RPMI7951 (cell line): ENCODE measurements at places on chromosomes 3 and 15. TPM values are rescaled to one million over a fixed set of nuclear protein-coding genes. Genes with fewer than 3 reads are reported as not detected.

DNA sequence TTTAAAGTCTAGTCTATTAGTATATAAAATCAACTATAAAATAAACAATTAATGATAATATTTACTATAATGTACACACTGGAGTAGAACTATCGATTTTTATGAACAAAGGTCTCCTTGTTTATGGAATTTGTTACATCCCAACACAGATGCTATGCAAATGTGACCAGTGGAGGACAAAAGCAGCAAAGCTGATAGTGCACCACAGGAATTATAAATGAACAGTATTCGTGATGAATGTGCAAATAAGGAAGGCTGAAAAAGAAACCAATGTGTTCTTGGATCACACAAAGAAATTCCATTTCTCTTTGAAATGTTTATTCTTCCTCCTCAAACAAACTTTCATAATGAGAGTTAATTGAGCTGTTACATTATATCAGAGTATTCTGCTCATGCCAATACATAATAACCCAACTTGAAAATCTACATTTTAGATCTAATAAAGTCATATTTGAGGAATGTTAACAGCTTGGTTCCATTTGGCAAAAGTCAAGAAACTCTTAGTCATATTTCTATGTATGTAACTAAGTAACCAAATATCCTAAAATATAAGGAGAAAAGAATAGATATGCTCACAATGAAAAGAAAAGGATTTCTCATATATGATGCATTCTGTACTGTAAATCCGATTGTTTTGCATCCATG, 79.3 kb downstream of the NEK10 start:
- DNase-seq: no peak

- DNase-seq: no peak
These were observed 35.5 kb downstream of the ANKDD1A start for GRCh38 chr15:64947211-64947610.

DNA sequence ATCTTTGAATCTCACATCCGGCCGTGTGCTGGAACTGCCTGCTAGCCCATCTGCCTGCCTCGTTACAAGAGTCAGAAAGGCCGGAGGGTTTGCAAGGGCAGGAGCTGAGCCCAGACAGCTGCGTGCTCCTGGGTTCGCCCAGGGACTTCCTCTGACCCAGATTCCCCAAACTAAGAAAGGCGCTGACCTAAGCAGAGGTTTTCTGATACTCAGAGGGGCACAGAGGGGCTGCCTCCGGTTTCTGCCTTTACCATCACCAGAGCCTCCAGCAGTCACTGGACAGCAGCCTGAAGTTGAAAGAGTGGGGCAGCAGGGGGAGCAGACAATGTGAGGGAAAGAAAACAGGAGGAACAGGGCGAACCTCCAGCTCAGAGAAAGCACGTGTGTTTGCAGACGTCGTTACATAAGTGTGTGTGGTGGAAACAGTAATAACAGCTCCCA, 33.4 kb upstream of the RAD18 start:
- no peak for DNase-seq

GRCh38 chr3:177051411-177051810, 145.9 kb downstream of the TBL1XR1 start:
- no peak for DNase-seq

- no peak for DNase-seq
These were observed 42.7 kb upstream of the GOLIM4 start for GRCh38 chr3:168138421-168138820.

DNA sequence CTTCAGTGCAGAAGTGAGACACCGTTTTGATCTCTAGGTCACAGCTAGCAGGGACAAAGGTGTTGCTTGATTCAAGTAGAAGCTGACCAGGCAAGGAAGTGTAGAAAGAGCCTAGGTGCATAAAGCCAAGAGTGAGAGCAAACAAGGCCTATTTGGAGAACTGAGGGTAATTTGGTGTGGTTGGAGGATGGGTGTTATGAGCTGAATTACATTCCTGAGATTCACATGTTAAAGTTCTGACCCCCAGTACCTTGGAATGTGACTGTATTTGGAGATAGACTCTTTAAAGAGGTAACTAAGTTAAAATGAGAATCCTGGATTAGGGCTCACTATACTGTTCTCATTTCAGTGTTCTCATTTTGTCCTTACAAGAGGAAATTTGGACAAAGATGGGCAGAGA, 191.3 kb downstream of the ZMAT3 start:
- no peak for DNase-seq

The VGLL3 gene
- total RNA-seq: 10.4 and 19.8 TPM in 2 replicates

The PGBD4 gene
- total RNA-seq: 1.5 and 2.5 TPM in 2 replicates

The TNFAIP8L3 gene
- total RNA-seq: 0.29 and 0.48 TPM in 2 replicates

The TRAK1 gene
- total RNA-seq: 15.4 and 16.5 TPM in 2 replicates

The NOX5 gene
- 2.2 and 2.9 TPM in 2 replicates for total RNA-seq

The STARD9 gene
- total RNA-seq: 4.4 and 5.9 TPM in 2 replicates

The CLDN16 gene
- total RNA-seq: not detected in 2 replicates

The LIPC gene
- not detected in 2 replicates for total RNA-seq

The PRSS50 gene
- total RNA-seq: not detected in 2 replicates
